ENCODE measurements at places on chromosomes 12 and 14. TPM values are rescaled to one million over a fixed set of nuclear protein-coding genes. Genes with fewer than 3 reads are reported as not detected.

Gene KRT75
- total RNA-seq, result not detected

Gene PPP1R3E
- 8.0 TPM for total RNA-seq

Gene RERG
- 15.9 TPM for total RNA-seq

- DNase-seq, result no peak
These were observed 21.2 kb upstream of the FOXJ2 start for GRCh38 chr12:8011331-8011730.

GRCh38 chr12:31876568-31877424, 82.4 kb upstream of the RESF1 start:
- DNase-seq, result no peak

DNA sequence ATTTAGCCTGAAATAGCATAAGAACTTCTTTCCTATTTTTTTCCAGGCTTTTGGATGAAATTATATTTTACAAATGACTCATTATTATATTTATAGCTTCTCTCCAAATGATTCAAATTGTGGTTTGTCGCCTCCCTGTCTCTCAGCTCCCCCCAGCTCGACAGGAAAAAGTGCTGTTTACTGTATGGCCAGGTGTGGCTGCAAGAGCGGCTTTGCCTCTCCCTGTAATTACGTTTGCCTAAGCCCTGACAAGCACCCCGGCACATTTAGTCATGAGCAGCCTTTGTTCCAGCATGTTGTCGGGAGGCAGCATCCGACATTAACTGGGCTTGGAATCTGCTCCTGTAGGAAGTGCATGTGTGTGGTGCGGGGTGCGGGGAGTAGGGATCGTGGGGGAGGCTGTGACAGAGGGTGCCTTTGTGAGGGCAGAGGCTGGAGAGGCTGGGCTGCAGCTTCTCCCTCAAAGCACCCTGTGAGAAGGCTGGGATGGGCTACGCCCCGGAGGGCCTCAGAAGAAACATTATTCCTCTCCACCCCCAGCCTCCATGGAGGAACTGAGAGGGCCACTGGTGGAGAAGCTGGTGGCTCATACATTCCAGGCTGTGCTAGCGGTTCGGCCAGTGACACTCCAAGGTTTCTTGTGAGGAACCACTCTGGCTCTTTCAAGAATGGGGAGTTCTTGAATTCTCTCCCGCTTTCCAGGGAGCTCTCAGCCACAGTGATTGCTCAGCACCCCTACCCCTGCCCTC, 42.1 kb upstream of the CTDSP2 start:
- no peak for DNase-seq

- no peak for DNase-seq
These were observed 88.6 kb downstream of the R3HDM2 start for GRCh38 chr12:57342207-57342691.

GRCh38 chr12:2862876-2863275, 6.0 kb upstream of the TEX52 start:
- DNase-seq, result no peak

Gene RAD9B
- 0.90 TPM for total RNA-seq

Gene MAGOHB
- total RNA-seq, result 17.7 TPM

- no peak for DNase-seq
These were observed 191.2 kb upstream of the GARIN2 start for GRCh38 chr14:66998013-66998412.

DNA sequence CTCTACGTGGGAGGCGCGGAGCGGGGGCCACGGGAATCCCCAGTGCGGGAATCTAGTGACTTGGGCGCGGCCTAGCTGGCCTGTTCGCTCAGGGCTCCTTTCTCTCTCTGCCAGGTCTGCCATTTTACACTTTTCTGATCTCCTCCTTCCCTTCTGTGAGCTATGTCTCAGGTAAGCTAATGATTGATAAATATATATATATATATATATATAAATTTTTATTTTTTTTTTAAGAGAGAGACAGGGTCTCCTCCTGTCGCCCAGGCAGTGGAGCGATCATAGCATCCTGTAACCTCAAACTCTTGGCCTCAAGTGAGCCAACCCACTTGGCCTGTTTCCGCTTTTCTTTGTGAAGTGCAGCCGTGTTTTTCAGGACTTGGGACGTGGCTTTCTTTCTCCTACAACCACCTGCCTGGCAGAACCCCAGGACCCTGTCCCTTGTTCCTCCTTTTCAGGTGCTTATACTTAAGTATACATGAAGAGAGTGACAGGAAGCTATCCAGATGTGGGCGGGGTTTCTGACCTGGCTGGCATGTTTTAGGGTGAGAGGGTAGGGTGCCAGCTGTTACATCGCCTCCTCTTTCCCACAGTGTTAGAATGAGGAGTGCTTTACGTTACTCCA, 547 bp downstream of the ZNF140 start:
- no peak for DNase-seq

GRCh38 chr14:102899516-102899900, 23.0 kb upstream of the AMN start:
- DNase-seq, result peak; percentile 57

DNA sequence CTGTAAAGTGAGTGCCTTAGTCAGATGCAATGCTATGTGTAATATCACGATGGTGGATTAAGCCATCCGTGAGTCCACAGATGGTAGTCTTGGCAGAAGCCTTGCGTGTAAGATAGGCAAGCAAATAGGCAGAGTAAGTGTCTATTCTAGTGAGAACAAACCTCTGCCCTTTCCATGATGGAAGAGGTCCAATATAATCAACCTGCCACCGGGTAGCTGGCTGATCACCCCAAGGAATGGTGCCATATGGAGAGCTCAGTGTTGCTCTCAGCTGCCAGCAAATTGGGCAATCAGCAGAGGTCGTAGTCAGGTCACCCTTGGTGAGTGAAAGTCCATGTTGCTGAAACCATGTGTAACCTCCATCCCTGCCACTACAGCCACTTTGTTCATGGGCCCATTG, 371.2 kb upstream of the LRFN5 start:
- DNase-seq, result no peak

- no peak for DNase-seq
These were observed 89.0 kb upstream of the TRAF3 start for GRCh38 chr14:102688290-102688689.

Gene ARHGEF25
- total RNA-seq, result 12.8 TPM

Gene POTEM
- not detected for total RNA-seq

Gene FAM222A
- total RNA-seq, result 2.7 TPM

GRCh38 chr14:23351681-23352505, 794 bp downstream of the SLC22A17 start:
- DNase-seq, result peak; percentile 82

GRCh38 chr12:45339035-45339434, 123.1 kb downstream of the ANO6 start:
- no peak for DNase-seq

Measured in mesenteric fat pad (tissue), 1 donor.